ENCODE measurements at places on chromosomes 3 and 15. TPM values are rescaled to one million over a fixed set of nuclear protein-coding genes. Genes with fewer than 3 reads are reported as not detected.

Gene TIGIT
- total RNA-seq, result not detected

Gene UBE2E2
- 16.6 TPM for total RNA-seq

Gene ALDH1A3
- 14.9 TPM for total RNA-seq

Gene HEMK1
- total RNA-seq, result 15.2 TPM

Gene SLC12A8
- 0.65 TPM for total RNA-seq

Gene PARP15
- 0.32 TPM for total RNA-seq

Gene DGKG
- total RNA-seq, result not detected

Gene FBXO40
- total RNA-seq, result under 0.01 TPM

All from epithelial cell of umbilical artery (primary cell).